Suppressor macrophage (primary cell): ENCODE measurements at places on chromosomes 4 and X.

GRCh38 chr4:80072744-80073472 is at the start of gene ANTXR2:
TSS of gene ANTXR2 (minus strand) at chr4:80073229. CDS start at chr4:80072560, 669 bp downstream.
- DNase-seq = peak; percentile 93

DNA sequence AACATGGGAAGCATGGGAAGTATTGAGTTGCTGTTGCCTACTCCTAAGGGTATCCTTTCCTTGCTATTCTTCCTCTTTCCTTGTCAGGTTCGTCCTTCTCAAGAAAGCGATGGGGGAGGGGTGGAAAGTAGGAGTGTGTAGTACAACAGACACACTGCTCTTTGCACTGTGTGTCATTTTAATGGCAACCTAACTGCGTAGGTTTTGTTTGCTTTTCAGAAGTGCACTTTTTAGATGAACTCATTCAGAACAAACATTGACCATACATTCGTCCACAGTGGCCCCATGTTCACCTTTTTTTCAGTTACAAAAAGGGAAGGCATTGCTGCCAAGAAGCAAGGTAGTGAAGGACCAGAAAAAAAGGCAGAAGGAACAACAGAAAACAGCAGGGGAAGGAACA is 10.2 kb upstream of the YIPF6 start:
- DNase-seq = no peak

GRCh38 chr4:25839687-25840086 is 23.1 kb downstream of the SEL1L3 start:
- no peak for DNase-seq

GRCh38 chr4:81021142-81021944 is 9.2 kb upstream of the BMP3 start:
- DNase-seq = no peak

- DNase-seq = no peak
Observed at GRCh38 chrX:35919536-35920309, at the start of gene CFAP47. TSS of gene CFAP47 (plus strand) at chrX:35919734. CDS start at chrX:35919800, 66 bp downstream.

GRCh38 chrX:55107911-55108310 is 19.1 kb downstream of the PAGE2 start:
- DNase-seq = no peak

GRCh38 chr4:150569384-150569987 is 12.5 kb upstream of the MAB21L2 start:
- no peak for DNase-seq

GRCh38 chrX:9687899-9688298 is 77.7 kb downstream of the GPR143 start:
- DNase-seq = no peak

- no peak for DNase-seq
Observed at GRCh38 chrX:140744085-140744484, 34.5 kb downstream of the LINC00632 start.

- no peak for DNase-seq
Observed at GRCh38 chr4:152935143-152935542, 980 bp upstream of the FHDC1 start.

DNA sequence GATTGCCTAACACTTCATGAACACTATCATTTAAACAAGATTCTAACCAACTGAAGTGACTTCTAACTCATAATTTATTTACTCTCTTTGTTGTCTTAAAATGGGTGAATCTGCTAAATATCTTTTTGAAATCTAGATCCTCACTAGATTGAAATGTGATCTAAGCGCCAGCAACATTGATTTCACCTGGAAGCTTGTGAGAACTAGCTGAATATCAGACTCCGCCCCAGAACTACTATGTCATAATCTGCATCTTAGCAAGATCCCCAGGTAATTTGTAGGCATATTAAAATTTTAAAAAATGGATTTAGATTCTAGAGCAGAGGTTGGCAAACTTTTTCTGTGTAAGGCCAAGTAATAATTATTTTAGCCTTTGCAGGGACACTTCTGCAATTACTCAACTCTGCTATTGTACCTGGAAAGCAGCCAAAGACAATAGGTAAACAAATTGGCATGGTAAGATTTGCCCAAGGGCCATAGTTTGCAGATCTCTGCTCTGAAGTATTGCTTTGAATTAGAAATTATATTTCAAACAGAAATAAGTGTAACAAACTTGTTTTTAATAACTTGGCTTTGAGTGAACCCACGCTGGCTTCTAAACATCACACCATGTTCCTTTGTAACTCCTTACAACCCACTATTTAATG is 121.5 kb downstream of the REELD1 start:
- DNase-seq = no peak
